ENCODE measurements at places on chromosomes 3 and 15.

- DNase-seq, result no peak
These were observed 262.4 kb downstream of the SLC9A9 start for GRCh38 chr3:143585720-143586456.

- no peak for DNase-seq
These were observed 20.5 kb upstream of the ENTPD3 start for GRCh38 chr3:40366203-40367162.

GRCh38 chr3:78940128-78940527 lies 827.7 kb downstream of the ROBO1 start:
- DNase-seq, result no peak

GRCh38 chr3:151085889-151086483 lies 522 bp downstream of the MED12L start:
- DNase-seq, result no peak

- no peak for DNase-seq
These were observed 242.6 kb upstream of the TPRG1 start for GRCh38 chr3:188929137-188929536.

- no peak for DNase-seq
These were observed 1.3 kb downstream of the RNU5B-1 start for GRCh38 chr15:65305776-65306175.
